ENCODE measurements at places on chromosomes 7 and 10.

- no peak for DNase-seq
Measured at GRCh38 chr7:46202379-46202778, 281.3 kb upstream of the IGFBP3 start.

GRCh38 chr7:4800487-4800886, 25.1 kb downstream of the AP5Z1 start:
- DNase-seq = no peak

GRCh38 chr7:38773430-38773829, 135.6 kb downstream of the VPS41 start:
- DNase-seq = no peak

GRCh38 chr10:79112881-79113431, 44.2 kb downstream of the ZMIZ1 start:
- DNase-seq = no peak

GRCh38 chr10:99304862-99305229, 24.3 kb upstream of the CNNM1 start:
- DNase-seq = no peak

- no peak for DNase-seq
Measured at GRCh38 chr7:4127909-4128560, 554.1 kb upstream of the FOXK1 start.

All from cortex of kidney (tissue), 1 donor.